MG63 (cell line): ENCODE measurements at places on chromosomes 6 and 20. TPM values are rescaled to one million over a fixed set of nuclear protein-coding genes. Genes with fewer than 3 reads are reported as not detected.

TMX4 gene
- 6.9 and 8.1 TPM in 2 replicates for total RNA-seq

- DNase-seq: no peak
Observed at GRCh38 chr6:22926790-22927354, 357.5 kb downstream of the HDGFL1 start.

ID4 gene
- 2.0 and 3.1 TPM in 2 replicates for total RNA-seq

GABRR2 gene
- not detected in 2 replicates for total RNA-seq

DNA sequence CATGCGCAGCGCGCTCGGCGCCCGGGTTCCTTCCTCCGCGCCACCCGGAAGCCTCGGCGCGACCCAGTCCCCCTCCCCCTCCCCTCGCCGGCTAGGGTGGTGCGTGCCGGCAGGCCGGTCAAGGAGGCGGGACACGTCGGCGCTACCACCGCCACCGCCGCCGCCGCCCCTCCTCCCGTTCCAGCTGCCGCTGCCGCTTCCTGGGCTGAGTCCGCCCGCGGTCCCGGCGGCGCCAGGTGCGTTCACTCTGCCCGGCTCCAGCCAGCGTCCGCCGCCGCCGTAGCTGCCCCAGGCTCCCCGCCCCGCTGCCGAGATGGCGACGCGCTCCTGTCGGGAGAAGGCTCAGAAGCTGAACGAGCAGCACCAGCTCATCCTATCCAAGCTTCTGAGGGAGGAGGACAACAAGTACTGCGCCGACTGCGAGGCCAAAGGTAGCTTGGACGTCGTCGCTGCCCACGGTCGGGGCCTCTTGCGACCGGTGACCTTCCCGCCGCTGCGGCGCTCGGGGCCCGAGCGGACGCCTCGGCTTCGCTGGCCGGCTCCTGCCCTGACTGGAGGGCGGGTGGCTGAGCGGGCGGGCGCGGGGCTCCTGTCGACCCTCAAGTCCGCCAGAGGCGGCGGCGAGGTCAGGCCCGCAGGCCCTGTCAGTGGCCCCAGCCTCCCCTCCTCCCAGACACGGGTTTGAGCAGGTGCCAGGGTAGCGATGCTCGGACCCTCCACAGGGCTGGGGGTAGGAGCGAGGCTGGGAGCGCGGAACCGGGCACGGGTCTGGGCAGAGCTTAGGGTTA, at the start of gene SMAP1:
Gene SMAP1, plus strand, starts transcription at position 173 of the 788 bp plus-strand sequence. Its CDS starts 141 bp downstream, at position 314.
- peak; percentile 94 for DNase-seq

SH3BGRL2 gene
- 0.16 and 1.2 TPM in 2 replicates for total RNA-seq

DNA sequence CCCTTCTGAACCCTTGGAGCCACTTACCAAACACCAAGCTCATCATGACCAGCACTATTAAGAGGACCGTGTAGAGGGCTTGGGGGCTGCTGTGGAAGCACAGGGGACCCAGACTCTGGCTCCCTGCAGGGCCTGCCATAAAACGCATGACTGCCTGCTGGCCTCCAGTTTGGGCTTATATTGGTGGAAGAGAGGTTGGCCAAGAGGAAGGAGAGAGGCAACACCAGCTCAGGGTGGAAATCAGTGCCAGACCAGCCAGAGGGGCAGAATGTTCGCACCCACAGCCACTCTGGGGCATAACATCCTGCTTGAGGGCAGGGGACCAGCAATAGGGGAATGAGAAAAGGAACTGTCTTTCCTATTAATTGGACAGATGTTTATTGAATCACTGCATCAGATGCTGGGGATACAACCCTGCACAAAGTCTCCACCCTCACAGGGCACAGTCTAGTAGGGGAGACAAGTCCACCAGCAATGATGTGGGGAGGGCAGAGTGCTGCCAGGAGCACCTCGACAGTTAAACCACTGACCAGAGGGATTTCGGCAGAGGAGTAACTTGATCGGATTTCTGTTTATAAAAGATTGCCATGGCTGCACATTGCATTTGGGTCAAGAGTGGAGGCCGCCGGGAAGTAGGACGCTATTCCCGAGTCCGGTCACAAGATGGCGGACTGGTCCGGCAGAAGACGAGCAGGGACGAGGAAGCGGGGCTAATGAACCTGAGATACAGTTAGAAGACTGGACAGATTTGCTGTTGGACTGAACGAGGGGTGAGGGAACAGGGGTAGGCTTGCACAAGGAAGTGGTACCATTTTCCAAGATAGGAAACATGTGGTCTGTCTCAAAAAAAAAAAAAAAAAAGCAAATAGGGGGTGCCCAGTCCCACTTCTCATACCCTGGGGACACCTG, at the start of gene LY6G5C:
Gene LY6G5C, minus strand, starts transcription at position 842 of the 909 bp plus-strand sequence. Its CDS starts 694 bp downstream, at position 148.
- peak; percentile 68 for DNase-seq

DNA sequence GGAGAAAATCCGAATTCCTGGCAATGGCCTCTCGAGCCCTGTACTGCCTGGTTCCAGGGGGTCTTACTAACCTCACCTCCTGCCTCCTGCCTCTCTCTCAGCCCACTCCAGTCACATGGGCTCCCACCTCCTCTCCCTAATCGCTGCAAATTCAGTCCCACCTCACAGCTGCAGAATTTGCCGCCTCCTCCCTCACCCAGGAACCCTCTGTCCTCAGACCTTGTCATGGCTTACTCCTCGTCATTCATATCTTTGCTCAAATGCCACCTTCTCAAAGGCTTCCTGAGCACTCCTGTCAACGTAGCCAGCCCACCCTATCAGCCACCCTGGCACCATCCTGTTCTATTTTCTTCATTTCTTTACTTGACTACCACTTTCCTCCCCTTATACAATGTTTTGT, 89.0 kb downstream of the SLC2A10 start:
- no peak for DNase-seq

DNA sequence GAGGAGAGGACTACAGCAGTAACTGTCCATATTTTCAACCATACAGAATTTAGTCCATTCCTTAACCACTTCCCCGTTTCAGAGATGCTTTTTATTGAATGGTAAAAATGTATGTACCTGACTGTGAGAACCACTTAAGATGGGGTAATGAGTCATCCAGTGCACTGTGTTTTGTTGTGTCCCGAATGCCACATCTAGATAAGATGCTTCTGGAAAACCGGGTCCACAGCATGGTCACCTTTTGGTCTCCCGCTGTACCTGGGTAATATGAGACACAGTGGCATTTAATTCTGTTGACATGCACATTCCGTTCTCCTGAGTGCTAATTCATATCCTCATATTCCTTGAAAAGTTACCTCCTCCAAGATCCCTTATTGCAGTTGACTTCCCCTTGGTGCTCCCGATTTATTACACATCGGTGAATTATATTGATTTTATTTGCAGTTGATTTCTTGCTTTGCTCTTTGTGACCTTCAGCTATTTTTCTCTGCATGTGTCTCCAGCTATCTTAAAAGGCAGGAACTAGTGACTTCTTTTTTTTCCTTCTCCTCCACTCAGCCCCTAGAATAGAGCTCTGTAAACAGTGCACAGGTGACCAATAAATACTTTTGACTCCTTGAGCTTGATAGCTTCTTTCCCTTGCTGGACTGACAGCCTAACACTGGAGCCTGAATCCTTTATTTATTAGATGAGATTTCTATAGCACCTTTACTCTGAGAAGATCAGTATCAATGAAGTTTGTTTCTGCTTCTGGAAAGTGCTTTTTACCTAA, 314.6 kb downstream of the ZFAND3 start:
- DNase-seq: no peak

DNA sequence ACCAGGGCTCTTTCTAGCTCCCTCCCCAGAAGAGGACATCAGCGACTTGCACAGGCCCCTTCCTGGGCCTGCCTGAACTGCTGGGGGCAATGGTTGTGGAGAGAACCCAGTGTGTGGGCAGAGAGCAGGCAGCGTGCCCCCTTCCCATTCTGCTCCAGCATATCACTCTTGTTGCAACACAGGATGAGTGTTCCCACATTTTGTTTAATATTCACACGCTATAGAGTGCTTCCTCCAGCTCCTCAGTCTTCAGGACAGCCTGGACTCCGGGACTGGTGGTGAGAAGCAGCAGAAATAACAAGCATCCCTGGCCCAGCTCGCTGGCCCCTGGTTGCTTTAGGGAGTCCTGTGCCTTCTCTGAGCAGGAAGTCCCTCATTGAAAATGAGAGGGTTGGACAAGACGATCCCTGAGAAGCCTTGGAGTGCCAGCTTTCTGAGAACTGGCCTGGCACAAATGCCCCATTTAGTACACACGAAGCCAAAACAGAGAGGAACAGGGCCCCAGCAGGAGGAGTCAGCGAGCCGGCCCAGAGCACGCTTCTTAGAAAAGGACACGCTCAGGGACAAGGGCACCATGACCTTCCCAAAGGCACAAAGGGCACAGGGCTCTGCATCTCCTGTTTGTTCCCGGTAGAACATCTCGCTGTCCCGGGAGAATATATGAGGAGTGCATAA, 84.2 kb upstream of the FOXC1 start:
- DNase-seq: no peak

DNA sequence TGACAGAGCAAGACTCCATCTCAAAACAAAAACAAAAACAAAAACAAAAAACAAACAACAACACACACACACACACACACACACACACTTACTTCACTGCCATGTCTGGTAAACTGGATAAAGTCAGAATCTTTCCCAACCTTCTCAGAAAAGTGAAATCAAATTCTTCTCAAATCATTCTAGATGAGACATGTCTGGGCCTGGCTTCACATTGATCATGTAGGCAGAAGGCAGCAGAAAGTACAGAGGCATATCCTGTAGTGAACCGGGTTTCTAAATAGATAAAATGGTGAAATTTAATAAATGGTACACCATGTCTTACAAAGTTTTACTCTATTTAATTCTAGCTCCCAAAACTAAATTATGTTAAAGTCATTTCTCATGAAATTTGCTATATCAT, 14.9 kb upstream of the MRS2 start:
- no peak for DNase-seq

SRXN1 gene
- total RNA-seq: 57.8 and 80.0 TPM in 2 replicates
